ENCODE measurements at places on chromosomes 4 and X. TPM values are rescaled to one million over a fixed set of nuclear protein-coding genes. Genes with fewer than 3 reads are reported as not detected.

The HMX1 gene
- not detected for total RNA-seq

The CITED1 gene
- not detected for total RNA-seq

The TLR8 gene
- not detected for total RNA-seq

The BTK gene
- 2.3 TPM for total RNA-seq

The NAT8L gene
- total RNA-seq, result 1.2 TPM

The GAGE10 gene
- total RNA-seq, result not detected

Data from activated T-cell treated with anti-CD3 and anti-CD28 coated beads, Interleukin-2, amount 50 U/mL, for 4 hours (primary cell).